Neural crest cell (in vitro differentiated cells): ENCODE measurements at places on chromosomes 5 and 9. TPM values are rescaled to one million over a fixed set of nuclear protein-coding genes. Genes with fewer than 3 reads are reported as not detected.

Gene HMGCS1
- 518 and 529 TPM in 2 replicates for total RNA-seq

Gene GPR151
- total RNA-seq = not detected in 2 replicates

Gene ZNF189
- total RNA-seq = 23.6 and 24.0 TPM in 2 replicates

Gene SPEF2
- 6.9 and 7.5 TPM in 2 replicates for total RNA-seq

Gene BAAT
- 0.16 and 0.30 TPM in 2 replicates for total RNA-seq

Gene SPATA6L
- 0.44 and 1.3 TPM in 2 replicates for total RNA-seq

Gene EQTN
- total RNA-seq = 0.39 and 0.40 TPM in 2 replicates

Gene CTXN3
- total RNA-seq = not detected in 2 replicates

Gene FAM81B
- not detected in 2 replicates for total RNA-seq

Gene ARSI
- total RNA-seq = 0.25 and 0.51 TPM in 2 replicates

Gene SPAG8
- total RNA-seq = 1.4 TPM in 2 replicates

Gene CCNI2
- not detected in 2 replicates for total RNA-seq

Gene MCC
- total RNA-seq = 10.8 and 11.5 TPM in 2 replicates

DNA sequence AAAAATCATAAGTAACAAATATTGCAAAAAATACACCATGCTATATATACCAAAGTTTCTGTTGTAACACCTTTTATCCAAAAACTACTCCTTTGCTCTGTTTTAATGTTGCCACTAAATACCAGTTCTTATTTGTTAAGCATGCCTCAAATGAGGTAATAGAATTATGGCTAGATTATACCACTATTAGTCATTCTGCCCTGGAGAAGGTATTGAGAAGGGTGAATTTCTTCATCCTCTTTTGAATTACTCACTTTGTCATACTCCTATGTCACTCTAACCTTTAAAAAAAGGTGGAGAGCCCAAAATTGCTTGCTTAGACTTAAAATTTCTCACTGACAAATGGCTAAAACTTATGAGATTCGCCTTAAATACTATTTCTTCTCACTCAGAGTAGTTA is 750.9 kb downstream of the MAT2B start:
- no peak for DNase-seq

DNA sequence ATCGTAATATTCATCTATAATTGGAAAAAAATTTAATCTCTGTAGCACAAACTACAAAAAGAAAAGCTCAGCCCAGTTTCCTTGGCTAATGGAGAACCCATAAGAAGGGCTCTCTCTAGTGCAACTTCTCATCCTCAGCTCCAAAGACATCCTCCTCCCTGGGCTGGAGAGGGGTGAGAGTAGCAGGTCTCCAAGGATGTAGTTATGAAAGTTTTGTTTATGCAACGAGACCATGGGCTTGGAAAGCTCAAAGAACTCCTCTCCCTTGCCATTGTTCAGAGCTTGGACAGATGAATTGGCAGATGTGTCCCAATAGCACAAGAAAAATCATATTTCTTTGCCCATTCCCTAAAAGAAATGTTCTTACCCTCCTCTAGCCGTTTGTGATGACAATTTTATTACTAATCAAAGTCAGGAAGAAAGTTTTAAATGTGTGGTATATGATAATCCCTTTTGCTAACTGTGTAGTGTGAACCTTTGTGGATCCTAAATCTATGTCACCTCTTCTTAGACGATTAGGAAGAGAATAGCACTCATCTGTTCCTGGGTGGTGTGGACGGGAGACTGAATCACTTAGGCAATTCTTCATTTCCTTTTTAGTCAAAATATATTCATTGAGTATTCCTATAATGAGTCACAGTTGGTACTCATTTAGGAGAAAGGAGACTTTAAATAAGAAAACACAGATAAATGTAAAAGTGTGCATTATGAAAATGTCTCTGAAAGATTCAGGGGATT is 52.2 kb downstream of the GARNL3 start:
- no peak for DNase-seq

- no peak for DNase-seq
Measured at GRCh38 chr5:10329446-10329819, 21.7 kb upstream of the CMBL start.

DNA sequence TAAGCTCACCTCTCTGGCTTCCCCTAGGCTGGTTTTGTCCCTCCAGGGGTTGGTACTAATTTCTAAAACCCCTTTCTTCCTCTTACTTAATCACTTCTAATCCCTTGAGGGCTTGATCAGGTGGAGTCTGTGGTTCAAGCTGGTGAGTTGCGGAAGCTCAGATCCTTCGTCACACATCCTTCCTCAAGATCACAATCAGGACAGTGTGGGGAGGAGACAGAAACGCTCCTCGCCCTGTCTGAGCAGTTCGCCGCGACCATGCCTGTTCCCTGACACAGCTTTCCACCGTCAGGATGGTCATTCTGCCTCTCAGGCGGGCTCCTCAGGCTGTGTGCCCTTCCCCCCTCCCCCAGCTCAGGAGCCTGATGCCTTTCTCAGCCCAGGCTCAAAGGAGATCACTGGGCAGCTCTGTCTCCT is 24.3 kb downstream of the CPLX2 start:
- no peak for DNase-seq

DNA sequence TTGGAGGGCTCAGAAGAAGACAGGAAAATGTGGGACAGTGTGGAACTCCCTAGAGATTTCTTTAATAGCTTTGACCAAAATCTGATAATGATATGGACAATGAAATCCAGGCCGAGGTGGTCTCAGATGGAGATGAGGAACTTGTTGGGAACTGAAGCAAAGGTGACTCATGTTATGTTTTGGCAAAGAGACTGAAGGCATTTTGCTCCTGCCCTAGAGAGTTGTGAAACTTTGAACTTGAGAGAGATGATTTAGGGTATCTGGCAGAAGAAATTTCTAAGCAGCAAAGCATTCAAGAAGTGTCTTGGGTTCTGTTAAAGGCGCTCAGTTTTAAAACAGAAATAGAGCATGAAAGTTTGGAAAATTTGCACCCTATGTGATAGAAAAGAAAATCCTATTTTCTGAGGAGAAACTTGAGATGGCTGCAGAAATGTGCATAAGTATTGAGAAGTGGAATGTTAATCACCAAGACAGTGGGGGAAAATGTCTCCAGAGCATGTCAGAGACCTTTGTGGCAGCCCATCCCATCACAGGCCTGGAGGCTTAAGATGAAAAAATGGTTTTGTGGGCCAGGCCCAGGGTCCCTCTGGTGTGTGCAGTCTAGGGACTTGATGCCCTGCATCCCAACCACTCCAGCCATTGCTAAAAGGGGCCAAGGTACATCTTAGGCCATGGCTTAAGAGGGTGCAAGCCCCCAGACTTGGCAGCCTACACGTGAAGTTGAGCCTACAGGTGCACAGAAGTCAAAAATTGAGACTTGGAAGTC is 463.7 kb upstream of the TLE4 start:
- no peak for DNase-seq

DNA sequence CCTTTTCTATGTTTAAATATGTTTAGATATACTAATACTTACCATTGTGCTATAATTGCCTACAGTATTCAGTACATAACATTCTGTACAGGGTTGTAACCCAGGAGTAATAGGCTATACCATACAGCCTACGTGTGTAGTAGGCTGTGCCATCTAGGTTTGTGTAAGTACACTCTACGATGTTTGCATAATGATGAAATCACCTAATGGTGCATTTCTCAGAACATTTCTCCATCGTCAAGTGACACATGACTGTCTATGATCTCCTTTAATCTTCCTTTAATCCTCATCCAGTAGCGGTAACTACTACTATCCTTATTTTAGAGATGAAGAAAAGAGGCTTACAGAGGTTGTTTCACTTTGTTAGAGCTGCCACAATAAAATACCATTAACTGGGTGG is 369.2 kb downstream of the PLK2 start:
- no peak for DNase-seq

GRCh38 chr5:170307575-170308465 is 10.2 kb upstream of the LCP2 start:
- DNase-seq = no peak

DNA sequence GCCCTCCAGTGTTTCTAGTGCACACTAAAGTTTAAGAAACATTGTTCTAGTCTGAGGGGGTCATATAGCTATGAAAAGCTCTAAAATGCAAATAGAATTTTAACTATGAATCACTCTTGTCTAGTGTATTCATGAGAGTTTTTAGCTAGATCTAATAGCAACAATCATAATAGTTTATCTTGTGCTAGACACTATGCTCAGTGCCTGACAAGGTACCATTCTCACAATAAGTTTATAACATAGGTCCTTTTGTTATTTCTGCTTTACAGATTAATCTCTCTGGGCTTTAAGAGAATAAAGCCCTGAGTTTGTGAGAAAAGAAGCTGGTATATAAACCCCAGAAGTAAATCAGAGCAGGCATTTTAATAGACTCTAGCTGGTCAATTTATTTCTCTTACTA is 2120.7 kb downstream of the MAT2B start:
- no peak for DNase-seq

DNA sequence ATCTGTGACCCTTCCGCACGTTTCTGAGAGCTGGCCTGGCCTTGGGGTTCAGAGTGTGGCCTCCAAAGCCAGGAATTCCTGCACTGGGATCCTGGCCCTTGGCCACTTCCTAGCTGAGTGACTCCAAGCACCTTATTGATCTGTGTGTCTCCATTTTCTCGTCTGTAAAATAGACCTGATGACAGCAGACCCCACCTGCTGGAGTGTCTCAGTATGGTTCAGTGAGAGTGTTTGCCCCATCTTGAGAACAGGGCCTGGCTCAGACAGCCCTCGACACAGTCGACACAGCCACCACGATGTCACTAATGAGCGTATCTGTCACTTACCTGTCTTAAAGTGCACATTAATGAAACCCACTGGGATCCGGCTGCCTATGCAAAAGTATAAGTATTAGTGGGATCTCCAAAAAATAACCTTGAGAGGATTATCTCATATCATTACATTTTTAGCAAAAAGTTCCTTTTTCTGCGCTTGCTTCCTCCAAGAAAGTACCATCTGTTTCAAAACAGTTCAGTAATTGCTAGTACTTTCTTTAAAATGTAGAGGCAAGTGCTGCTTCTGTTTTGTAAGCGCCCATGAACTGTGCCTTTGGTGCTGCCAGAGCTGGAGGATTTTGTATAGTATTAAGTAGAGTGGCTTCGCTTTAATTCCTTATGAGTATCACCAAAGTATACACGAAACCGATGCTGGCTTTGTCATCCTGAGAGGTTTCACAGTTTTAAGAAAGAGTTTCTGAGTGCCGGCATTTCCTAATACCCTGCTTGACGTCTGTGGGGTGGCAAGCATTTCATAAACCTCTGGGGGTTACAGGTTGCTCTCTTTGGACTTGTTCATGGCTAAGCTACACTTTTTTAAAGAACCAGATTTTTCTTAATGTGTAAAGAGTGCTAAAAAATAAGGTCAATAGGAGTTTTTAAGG is 31.7 kb downstream of the UBE2QL1 start:
- DNase-seq = no peak

- no peak for DNase-seq
Measured at GRCh38 chr9:4630836-4631235, 31.3 kb upstream of the PLPP6 start.

DNA sequence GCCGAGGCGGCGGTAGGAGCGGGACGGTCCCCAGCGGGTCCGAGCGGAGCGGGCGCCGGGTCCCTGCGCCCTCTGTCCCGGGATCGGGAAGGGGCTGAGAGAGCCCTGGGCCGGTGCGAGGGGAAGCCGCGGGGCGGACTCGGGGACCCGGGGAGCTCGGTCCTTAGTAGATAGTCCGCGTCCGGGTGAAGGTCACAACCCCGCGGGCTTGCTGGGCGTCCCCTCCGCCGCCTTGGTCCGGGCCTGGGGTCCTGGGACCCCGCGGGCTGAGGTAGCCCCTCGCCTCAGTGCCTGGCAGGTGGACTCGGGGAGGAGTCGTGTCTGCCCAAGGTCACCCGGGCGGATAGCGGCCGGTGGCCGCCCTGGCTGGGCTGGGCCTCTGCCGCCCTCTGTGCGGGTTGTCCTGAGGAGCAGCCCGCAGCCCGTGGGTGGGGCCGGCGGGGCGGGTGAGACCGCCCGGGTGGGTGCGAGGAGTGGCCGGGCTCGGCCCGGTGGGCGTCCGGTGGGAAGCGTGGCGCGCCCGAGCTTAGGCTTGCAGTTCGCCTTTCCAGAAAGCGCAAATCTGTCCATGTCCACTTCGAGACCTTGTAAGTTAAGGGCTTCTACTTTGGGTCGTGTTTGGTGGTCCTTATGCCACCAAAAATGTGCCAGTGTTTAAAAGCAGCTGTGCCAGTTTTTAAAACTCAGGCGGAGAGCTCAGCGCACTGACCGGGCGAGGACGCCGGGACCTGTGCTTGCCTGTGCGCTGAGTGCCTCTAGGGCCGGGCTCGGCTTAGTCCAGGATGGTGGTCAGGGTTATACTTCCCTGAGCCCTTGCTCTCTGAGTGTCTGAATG is 554 bp downstream of the SDHA start:
- peak; percentile 23 for DNase-seq

GRCh38 chr5:148873690-148874485 is 47.5 kb downstream of the ADRB2 start:
- no peak for DNase-seq

DNA sequence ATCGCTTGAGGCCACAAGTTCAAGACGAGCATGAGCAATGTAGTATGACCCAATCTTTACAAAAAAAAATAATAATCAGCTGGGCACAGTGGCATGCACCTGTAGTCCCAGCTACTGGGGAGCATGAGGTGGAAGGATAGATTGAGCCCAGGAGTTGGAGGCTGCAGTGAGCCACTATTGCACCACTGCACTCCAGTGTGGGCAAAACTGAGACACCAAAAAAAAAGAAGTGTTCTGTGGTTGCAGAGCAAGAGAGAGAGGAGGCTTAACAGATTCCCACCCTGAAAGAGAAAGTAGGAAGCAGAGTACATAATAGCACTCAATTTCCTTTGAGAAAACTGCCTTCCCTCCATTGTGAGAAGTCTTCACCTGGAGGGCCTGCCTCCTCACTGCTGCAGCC is 52.6 kb downstream of the ALDH7A1 start:
- DNase-seq = no peak

- no peak for DNase-seq
Measured at GRCh38 chr5:172501708-172502320, 47.5 kb upstream of the SH3PXD2B start.

- no peak for DNase-seq
Measured at GRCh38 chr9:95776176-95776575, 99.3 kb upstream of the ERCC6L2 start.

DNA sequence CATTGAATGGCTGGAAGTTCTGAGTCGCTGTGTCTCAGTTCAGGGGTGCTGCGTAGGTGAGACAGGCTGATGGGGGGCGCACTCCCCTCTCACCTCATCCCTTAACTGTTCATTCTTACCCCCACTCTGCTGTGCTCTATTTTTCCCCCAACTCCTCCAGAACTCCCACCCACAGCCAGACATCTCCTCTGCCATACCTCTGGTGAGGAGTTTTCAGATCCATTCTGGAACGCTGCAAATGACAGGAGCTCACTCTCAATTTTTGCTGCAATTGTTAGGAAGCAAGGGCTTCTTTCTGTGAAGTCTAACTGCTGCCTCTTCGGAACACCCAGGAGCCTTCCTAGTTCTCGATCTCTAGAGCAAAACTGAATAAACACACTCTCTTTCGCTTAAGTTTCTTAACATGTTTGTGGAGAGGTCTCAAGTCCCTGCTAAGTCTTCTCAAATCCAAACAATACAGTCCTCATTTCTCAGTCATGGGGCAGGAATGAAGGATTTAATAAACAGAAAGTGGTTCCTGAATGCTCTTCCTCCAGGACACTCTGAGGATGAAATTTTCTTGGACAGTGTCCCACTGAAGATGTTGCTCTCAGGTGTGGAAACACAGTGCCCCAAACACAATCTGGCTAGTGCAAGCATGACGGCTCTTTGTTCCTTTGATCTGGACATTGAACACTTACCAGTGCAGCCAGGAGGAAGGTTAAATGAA is 387.7 kb downstream of the KDM4C start:
- no peak for DNase-seq
